Activated CD4-positive, alpha-beta memory T cell treated with anti-CD3 and anti-CD28 coated beads, Interleukin-2, amount 10 ng/mL, durations not matched to agents 7 days and 5 days (primary cell): ENCODE measurements at places on chromosomes 12 and 14. TPM values are rescaled to one million over a fixed set of nuclear protein-coding genes. Genes with fewer than 3 reads are reported as not detected.

Gene GTF2A1
- total RNA-seq: 34.2 TPM

Gene NANOG
- total RNA-seq: not detected

Gene PARPBP
- total RNA-seq: 25.3 TPM

Gene GLI1
- total RNA-seq: 0.30 TPM

Gene JAG2
- total RNA-seq: 2.6 TPM

Gene BCL11B
- total RNA-seq: 81.7 TPM

Gene SAMD15
- total RNA-seq: not detected

Gene LPAR5
- total RNA-seq: 8.0 TPM

Gene RFLNA
- total RNA-seq: not detected

Gene MYRFL
- total RNA-seq: not detected
